RPMI7951 (cell line): ENCODE measurements at places on chromosomes 5 and 9. TPM values are rescaled to one million over a fixed set of nuclear protein-coding genes. Genes with fewer than 3 reads are reported as not detected.

GRCh38 chr5:121503111-121503840 lies 348.4 kb upstream of the FTMT start:
- DNase-seq: peak; percentile 0

DNA sequence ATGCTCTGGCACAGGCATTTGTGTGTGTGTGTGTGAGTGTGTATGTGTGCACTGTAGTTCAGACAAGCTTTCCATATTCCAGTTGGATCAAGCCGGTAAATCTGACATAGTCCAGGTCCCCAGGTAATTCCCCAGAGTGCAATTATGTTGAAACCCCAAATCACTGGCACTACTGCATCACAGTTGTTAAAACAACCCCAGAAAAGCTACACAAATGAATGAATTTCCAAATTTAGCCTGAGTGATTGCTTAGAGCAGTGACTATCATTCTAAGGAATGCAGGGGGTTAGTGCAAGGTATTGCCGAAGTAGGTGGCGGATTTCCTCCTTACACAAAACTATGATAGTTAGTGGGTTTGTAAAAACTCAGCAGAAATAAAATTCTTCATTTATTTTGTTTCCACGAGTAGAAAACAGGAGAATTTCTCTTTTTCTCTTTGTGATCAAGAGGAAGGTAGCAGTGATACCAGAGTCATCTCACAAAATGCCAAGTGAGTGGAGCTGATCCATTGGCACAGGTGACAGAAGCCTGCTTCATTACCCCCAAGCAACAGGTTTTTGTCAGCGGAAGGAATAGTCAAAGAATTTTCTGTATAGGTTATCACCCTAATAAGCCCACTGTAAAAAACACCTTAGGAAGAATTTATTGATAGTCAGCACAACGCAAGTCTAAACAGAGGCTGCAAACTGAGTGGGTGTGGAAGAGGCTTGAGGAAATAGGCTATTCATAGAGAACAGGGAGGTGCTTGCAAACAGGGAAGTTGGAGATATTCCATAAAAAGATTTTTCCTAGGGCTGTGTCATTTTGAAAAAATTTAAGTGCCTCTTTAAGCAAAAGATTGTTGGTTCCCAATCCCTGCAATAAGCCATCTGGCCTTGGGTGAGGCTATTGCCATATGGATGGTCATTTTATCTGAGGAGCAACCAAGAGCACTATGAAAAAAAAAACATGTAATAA lies 385.1 kb downstream of the CHSY3 start:
- DNase-seq: peak; percentile 8

DNA sequence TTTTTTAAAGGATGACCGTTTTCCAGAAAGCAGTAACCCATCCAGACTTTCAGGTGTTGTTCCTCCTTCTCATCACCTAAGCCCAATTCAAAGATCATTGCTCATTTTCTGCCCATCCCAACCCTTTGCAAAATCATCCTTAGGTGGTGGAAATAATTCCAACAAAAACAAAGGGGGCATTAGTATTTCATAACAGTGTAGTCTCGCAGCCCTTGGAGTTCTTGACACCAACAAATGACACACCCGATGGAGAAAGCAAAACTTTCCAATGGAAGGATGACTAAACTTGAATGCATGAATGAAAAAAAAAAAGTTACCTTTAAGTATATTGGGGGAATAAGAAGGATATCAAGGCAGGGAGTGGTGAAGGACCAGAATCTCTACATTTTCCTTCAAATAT lies 117.0 kb downstream of the PAPPA start:
- DNase-seq: no peak

- DNase-seq: no peak
Observed at GRCh38 chr5:178429491-178430185, 160.6 kb downstream of the COL23A1 start.

DNA sequence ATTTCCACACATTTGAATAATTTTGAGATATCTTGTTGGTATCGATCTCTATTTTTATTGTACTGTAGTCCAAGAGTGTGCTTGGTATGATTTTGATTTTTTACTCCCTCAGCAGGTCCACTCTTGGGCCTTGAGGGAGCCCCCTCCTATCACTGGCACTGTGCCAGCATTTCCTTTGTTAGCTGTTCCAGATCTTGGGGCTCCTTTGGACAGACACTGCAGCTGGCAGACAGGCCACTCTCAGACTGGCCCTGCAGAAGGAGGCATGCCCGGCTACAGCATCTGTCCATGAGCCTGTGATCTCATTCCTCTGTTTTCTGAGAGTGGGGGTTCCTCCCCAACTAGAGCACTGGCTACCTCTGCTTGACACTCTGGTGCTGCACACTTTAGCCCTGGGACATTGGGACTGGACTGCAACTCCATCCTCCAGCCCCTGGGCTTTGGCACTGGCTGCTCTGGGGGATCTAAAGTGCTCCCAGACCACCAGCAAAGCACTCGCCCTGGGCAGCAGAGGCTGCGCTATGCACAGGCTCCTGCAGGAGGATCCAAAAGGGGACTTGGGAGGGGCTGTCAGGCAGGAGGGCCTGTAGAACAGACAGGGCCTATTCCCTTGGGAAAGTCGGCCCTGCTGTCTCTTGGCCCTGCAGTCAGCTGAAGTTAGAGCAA lies 271.3 kb upstream of the DMAC1 start:
- DNase-seq: no peak

DNA sequence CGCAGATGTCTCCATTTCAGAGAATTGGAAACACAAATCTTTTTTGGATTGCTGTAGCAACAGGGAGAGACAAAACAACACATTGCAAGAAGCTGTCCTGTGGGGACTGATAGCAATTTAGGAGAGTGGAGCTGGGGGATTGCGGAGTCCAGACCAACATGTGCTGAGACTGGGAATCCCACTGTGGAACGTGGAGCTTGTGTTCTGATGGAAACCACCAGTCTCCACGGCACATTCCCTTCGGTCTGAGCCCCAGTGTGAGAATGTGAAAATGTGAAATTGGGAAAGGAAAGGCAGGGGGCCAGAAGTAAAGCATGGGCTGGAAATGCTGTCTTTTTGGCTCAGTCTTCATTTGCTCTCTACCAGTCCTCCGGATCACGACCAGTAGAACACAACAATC lies 348.8 kb upstream of the TNC start:
- no peak for DNase-seq

DNA sequence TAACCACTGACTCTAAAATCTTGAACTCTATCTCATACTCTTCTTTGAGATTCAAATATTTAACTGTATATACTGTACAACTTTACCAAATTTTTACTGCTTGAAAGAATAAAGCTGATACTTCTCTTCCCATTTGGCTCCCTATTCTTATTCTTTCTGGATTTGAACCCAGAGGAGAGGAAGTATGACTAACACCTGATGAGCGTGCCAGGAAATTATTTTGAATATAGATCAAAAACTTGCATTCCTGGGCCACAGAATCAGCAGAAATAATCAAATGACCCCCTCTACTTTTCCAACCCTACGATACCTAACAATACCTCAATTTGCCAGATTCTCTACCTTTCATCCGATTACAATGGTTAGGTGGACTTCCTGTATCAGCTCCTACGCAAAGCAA lies 285.8 kb downstream of the ISL1 start:
- DNase-seq: no peak

DNA sequence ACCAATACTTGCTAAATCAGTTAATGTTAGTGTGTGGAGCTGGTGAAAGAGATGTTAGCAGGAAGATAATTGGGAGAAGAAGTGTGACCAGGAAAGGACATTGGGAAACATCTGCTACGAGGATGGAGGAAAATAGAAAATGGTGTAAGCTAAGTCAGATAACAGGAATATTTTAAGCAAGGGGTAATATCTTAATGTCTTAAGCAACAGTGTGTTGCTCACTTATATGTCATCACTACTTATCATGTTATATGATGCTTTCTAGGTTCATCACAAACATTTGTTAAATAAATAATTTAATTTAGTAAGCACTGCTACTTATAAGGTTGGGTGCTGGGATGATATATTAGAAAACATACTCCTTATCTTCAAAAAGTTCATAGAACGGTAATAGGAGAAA lies 326.1 kb downstream of the EDIL3 start:
- no peak for DNase-seq

DNA sequence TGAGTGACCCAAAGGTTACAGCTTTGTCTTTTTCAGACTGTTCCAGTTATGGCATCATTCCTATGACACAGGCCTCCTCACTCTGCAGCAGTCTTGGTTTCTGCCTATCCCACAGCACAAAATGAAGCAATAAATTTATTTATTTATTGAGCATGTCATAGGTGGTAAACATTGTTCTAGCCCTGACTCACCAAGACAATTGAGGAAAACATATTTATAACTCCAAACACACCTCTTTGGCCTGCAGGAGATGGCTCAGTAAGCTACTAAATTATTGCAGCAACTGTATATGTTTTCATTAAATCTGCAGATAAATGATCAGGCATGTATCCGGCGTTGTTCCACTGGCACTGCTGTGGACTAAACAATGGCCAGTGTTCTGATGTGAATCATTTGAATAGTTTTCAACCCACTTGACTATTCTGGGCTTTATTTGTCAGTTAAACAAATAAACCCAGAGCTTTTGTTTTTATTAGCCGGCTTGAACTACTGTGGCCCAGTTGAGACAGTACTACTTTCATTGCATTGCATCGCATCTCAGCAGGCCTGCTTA lies 83.2 kb downstream of the FOXD1 start:
- DNase-seq: peak; percentile 53

DNA sequence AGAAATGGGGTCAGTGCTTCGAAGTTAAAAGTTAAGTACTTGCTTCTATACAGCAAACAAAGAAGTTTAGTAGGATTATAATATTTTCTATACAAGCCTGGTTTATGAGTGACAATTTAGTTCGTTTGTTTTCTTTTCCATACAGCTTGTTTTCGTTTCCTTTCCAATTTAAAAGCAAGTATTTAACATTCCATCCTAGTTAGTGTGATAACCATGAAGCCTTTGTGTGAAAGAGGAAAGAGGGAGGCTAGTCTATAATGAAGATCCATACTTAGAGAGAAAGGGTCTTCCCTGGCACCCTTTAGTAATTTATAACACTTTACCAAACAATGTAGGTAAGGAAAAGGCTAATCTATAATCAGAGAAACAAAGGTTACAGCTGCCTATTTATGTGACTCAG lies 51.0 kb downstream of the SLC1A1 start:
- no peak for DNase-seq

DNA sequence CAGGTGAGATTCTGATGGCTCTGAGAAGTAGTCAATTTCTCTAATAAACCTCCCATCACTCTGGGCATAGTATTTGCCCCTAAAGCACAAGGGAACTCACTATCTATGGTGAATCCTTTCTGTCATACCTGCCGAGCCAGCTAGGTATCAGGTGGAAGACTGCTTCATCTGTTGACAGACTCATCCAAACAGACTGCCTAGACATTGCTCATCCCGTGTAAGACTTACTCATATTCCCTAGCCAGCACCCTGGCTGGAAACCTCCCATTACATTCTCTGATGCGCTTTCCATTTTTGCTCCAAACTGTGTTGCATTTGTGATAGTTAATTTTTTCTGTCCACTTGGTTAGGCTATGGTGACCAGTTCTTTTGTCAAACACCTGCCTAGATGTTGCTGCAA lies 595.9 kb downstream of the DNAH5 start:
- peak; percentile 29 for DNase-seq

DNA sequence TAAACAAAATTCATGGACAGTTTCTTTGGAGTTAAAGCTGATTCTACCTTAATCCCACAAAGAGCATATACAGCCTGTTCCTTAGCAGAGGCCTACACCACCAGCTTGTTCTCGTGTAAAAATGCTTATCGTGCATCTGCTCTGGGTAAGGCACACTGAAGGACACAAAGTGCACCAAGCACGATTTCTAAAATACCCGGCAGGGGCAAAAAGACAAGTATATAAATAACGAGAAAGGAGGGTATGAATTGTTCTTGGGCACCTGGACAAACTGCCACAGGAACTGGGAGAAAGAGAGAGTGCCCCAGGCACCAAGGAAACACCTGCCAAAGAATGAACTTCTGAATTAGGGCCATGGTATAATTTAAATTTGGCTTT lies 25.3 kb downstream of the NSUN2 start:
- no peak for DNase-seq

- DNase-seq: no peak
Observed at GRCh38 chr5:110104060-110104725, 414.5 kb downstream of the MAN2A1 start.

DNA sequence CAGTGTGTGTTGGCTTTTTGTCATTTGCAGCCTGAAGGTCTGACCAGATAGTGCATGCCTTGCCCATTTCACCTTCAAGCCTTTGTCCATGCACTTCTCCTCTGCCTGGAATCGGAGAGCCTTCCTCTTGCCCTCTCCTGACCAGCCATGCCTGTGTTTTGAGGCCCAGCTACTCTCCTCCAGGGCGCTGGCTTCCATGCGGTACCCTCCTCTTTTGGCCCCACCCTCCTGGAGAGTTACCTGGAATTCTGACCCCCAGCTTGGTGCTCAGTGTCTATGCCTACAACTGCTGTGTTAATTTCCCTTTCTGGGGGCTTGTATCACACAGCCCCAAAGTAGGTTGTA lies 52.5 kb downstream of the CXXC5 start:
- no peak for DNase-seq

- DNase-seq: no peak
Observed at GRCh38 chr9:112496074-112496722, 9.6 kb downstream of the KIAA1958 start.

GRCh38 chr9:96004379-96004778 lies 128.9 kb downstream of the ERCC6L2 start:
- no peak for DNase-seq

DNA sequence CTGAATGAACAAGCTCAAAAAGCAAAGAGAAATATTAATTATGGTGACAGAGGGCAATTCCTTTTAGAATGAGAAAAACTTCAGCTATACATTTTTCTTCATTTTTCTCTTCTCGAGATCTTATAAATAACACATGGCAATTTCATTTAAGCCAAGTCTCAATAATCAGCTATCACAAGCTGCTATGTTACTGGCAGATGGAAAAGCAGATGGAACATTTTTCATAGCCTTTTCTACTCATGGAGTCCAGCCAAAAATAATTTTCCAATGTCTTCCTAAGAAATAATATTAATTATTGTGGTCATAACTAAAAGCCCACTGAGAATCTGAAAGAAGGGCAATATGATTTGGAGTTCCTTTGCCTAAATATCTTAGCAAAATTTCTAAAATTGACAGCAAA lies 35.6 kb downstream of the SKIC3 start:
- DNase-seq: no peak

Gene PROB1
- total RNA-seq: 0.10 and 0.12 TPM in 2 replicates

Gene CYFIP2
- 0.10 and 0.36 TPM in 2 replicates for total RNA-seq

Gene SLC31A2
- total RNA-seq: 11.4 and 13.3 TPM in 2 replicates

Gene UBE2D2
- 75.7 and 83.7 TPM in 2 replicates for total RNA-seq

Gene FOXD4L6
- not detected in 2 replicates for total RNA-seq

Gene ALDH1A1
- not detected in 2 replicates for total RNA-seq
